Sigmoid colon (tissue), 7 donors: ENCODE measurements at places on chromosomes 12 and 14. TPM values are rescaled to one million over a fixed set of nuclear protein-coding genes. Genes with fewer than 3 reads are reported as not detected.
A peak's percentile ranks its signal among the peaks of the same experiment; 100 is the strongest.

USP44 gene
- total RNA-seq, result 3.5 TPM

MORN3 gene
- total RNA-seq, result not detected

TAS2R14 gene
- 5.6 TPM for total RNA-seq

DNA sequence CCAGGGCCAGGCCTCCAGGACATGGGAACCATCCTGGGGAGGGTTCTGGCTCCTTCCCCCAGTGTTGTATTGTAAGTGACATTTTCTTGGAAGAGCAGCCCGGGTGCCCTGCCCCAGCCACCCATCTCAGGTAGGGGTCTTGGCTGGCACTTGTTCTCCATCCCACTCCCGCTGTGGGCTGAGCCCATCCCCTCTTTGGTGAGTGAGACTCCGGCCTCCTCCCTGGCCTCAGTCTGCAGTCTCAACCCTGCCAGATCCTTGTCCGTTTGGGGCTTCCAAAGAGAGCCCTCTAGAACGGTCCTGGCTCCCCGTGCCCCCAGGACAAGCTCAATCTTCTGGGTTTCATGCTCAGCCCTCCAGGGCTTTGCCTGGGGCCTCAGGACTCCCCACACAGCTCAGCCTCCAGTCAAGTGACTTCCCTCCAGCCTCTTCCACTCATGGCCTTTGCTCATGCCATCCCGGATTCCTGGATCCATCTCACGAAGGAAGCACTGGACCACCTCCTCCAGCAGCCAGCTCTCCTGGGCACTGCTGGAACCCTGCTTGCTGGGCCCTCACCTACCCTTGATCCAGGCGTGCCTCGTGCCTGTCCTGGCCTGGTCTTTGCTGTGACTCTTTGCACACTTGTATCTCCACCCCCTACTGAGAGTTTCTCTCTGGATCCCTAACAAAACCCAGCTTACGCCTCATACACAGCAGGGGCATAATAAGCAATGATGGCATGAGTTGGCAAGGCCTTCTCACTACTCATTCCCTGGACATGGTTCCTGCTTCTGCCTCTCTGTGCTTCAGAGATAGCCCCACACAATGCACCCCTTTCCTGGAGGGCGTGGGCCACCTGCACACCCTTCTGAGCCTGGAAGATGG is 297.4 kb upstream of the RTL1 start:
- H3K36me3 ChIP-seq, result no peaks in the 10 kb centered on the region
- no peak overlapping the region for H3K27ac ChIP-seq
- H3K4me1 ChIP-seq, result no peaks in the 10 kb centered on the region
- no peak overlapping the region for H3K4me3 ChIP-seq
- no peaks in the 10 kb centered on the region for H3K27me3 ChIP-seq

- H3K27ac ChIP-seq, result no peak overlapping the region
- H3K27me3 ChIP-seq, result no peaks in the 10 kb centered on the region
- no peak for DNase-seq
- H3K4me1 ChIP-seq, result no peaks in the 10 kb centered on the region
These were observed 821.3 kb upstream of the TMEM132C start for GRCh38 chr12:127445581-127446139.

- DNase-seq, result no peak
- H3K4me1 ChIP-seq, result peaks cover 7% of the 10 kb centered on the region
- no peak overlapping the region for H3K27ac ChIP-seq
- H3K36me3 ChIP-seq, result peaks cover 83% of the 10 kb centered on the region
These were observed 20.3 kb upstream of the ANKLE2 start for GRCh38 chr12:132781938-132782337.

DNA sequence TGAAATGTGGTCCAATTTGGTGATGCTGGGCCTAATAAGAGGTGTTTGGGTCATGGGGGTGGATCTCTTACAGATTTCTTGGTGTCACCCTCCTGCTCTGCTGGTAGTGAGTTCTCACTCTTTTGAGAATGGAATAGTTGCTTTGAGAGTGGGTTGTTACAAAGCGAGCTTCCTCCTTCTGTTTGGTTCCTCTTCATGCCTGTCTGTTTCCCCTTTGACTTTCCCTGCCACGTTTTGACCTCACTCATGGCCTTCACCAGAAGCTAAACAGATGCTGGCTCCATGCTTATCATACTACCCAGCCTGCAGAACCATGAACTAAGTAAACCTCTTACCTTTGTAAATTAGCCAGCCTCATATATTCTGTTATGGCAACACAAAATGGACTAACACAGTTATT is 57.7 kb upstream of the LDHB start:
- DNase-seq, result no peak
- peaks cover 20% of the 10 kb centered on the region for H3K4me1 ChIP-seq
- H3K27ac ChIP-seq, result no peak overlapping the region
- H3K4me3 ChIP-seq, result no peak overlapping the region

DNA sequence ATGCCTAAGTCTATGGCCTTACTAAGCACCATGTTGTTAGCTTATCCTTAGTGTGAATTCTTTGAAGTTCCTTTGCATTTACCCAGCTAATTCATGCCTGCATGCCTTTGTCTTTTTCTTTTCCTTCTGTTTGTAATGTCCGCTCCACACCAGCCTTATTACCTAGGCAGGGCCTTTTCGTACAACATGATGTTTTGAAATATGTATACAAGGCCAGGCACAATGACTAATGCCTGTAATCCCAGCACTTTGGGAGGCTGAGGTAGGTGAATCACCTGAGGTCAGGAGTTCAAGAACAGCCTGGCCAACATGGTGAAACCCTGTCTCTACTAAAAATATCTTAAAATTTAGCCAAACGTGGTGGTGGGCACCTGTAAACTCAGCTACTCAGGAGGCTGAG is 1636.5 kb upstream of the SEL1L start:
- H3K27ac ChIP-seq, result no peak overlapping the region
- H3K36me3 ChIP-seq, result no peaks in the 10 kb centered on the region
- no peak for DNase-seq
- no peaks in the 10 kb centered on the region for H3K27me3 ChIP-seq
- no peak overlapping the region for H3K4me3 ChIP-seq

GRCh38 chr12:104669089-104669721 is 212.5 kb downstream of the CHST11 start:
- H3K4me3 ChIP-seq, result no peak overlapping the region
- H3K36me3 ChIP-seq, result no peaks in the 10 kb centered on the region
- H3K27me3 ChIP-seq, result no peaks in the 10 kb centered on the region
- H3K27ac ChIP-seq, result peak overlapping the region; percentile 78
- peak; percentile 91 for DNase-seq

GRCh38 chr12:60043236-60043635 is 447.4 kb downstream of the SLC16A7 start:
- H3K36me3 ChIP-seq, result no peaks in the 10 kb centered on the region
- no peaks in the 10 kb centered on the region for H3K27me3 ChIP-seq
- H3K4me3 ChIP-seq, result no peak overlapping the region
- no peaks in the 10 kb centered on the region for H3K4me1 ChIP-seq
- no peak overlapping the region for H3K27ac ChIP-seq
- DNase-seq, result no peak

GRCh38 chr14:62138593-62138992 is 376.4 kb downstream of the SNAPC1 start:
- no peaks in the 10 kb centered on the region for H3K4me1 ChIP-seq
- H3K27ac ChIP-seq, result no peak overlapping the region
- no peaks in the 10 kb centered on the region for H3K27me3 ChIP-seq
- no peak for DNase-seq
- no peak overlapping the region for H3K4me3 ChIP-seq

DNA sequence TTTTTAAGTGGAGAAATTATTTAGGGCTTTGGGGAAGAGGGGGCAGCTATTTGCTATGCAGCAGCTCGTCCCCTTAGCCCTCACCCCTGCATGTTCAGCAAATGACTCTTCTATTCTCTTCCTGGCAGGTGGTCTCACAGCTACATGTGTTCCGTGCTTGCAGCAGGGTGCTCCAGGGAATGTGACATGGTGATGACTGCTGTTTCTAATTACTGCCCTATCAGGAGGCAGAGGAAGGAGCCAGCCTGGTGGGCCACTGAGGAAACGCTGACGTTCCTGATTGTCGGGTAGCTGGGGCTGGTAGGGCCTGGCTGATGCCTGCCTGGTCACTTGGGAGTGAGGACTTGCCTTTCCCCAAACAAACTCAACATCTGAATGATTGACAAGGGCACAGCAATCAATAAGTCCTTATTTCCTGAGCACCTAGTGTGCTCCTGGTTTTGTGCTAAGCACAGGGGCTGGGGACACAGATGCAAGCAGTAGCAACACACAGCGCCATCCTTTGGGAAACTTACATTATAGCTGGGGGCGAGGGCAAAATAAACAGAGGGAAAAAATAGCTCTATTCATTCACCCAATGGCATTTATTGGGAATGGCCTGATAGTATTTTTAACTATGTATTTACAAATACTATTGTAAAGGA is 377.8 kb downstream of the FUT8 start:
- H3K4me3 ChIP-seq, result no peak overlapping the region
- DNase-seq, result no peak
- no peaks in the 10 kb centered on the region for H3K36me3 ChIP-seq
- H3K27ac ChIP-seq, result no peak overlapping the region
- no peaks in the 10 kb centered on the region for H3K4me1 ChIP-seq
- no peaks in the 10 kb centered on the region for H3K27me3 ChIP-seq

DNA sequence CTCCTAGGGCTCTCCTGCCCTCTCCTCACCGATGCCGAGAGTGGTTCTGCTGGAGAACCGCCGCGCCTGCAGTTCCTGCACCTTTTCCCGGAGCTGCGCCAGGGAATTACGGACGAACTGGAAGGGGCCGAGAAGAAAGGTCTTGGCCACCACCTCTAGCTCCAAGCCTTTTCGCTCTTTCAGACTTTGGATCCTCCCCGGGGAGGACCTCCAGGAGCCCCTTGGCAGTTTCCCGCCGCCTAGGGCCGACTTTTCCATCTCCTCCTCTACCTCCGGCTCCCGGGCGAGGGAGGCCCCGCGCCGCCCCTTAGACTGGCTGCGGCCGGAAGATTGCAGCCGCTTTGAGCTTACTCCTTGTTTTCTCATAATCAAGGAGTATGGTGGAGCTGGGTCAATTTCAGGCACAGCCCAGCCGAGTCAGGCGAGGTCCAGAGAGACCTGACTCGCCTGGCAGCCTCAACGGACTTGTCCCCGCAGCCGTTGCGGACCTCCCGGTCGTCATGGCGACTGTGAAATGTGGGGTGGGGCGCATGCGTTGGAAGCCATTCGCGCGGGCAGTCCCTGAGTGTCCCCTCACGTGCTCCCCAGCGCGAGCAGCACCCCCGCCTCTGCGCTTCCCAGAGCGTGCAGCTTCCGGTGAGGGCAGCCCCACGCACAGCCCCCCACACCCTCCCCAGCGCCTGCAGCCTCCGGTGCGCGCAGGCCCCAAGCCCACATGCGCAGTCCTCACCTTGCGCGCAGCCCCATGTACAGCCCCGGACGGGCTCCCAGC is at the start of gene DPY19L2:
Gene DPY19L2 (minus strand): TSS at position 466 of the 772 bp plus-strand sequence. CDS start 100 bp downstream, at position 366.
- DNase-seq, result peak; percentile 88
- peak within 1 kb of the TSS; percentile 57 for H3K4me3 ChIP-seq
- H3K36me3 ChIP-seq, result no peaks in the 10 kb centered on the region
- peak within 1 kb of the TSS; percentile 78 for H3K27ac ChIP-seq

- no peak overlapping the region for H3K27ac ChIP-seq
- H3K27me3 ChIP-seq, result no peaks in the 10 kb centered on the region
- no peaks in the 10 kb centered on the region for H3K36me3 ChIP-seq
These were observed 43.1 kb downstream of the PRKAB1 start for GRCh38 chr12:119710965-119711551.

DNA sequence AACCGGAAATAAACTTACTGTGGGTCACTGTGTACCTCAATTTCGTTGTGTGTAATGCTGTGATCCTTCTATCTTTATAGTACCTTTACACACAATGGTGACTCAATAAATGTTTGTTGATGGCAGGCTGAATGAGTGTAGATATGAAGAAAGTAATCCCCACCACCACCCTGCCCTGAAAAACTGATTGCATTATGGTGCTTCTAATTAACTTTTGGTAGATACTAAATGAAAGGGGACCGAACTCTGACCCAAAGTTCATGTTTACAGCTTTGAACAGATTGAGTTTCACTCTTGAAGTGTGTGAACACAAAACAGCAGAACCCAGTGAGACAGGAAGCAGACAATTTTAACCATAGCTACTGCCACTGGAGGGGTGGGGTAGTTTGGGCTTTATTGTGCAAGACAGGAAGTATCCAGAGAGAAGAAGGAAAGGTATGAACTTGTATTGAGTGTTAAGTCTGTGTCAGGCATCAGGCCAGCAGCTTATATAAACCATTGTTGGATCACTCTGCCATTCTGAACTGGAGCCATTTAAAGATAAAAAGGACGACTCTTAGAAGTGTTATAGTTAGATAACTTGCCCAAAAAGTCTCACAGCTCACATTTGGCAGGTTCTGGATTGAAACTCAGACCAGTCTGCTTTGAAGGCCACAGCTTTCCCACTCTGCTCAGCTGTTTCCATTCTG is 197.0 kb upstream of the AMIGO2 start:
- peak overlapping the region; percentile 29 for H3K27ac ChIP-seq
- peak; percentile 79 for DNase-seq
- H3K36me3 ChIP-seq, result no peaks in the 10 kb centered on the region
- no peaks in the 10 kb centered on the region for H3K27me3 ChIP-seq
- peaks cover 30% of the 10 kb centered on the region for H3K4me1 ChIP-seq
- no peak overlapping the region for H3K4me3 ChIP-seq

GRCh38 chr14:51395361-51395849 is 155.4 kb downstream of the TMX1 start:
- H3K4me1 ChIP-seq, result peaks cover 37% of the 10 kb centered on the region
- H3K36me3 ChIP-seq, result no peaks in the 10 kb centered on the region
- no peaks in the 10 kb centered on the region for H3K27me3 ChIP-seq

DNA sequence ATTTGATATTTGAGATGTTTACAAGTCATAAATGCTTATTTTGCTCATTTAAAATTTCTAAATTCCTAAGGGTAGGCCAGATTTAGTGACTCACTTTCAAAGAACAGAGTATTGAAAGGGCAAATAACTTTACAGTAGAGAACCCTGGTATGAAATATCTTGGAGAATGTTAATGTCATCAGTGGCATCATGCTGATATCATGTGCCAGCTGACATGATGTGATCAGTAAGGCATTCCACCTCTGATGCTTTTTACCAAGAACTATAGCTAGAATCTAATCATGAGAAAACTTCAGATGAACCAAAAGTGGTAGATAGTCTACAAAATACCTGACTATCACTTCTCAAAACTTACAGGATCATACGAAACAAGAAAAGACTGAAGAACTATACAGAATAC is 2.9 kb upstream of the FLRT2 start:
- H3K4me1 ChIP-seq, result no peaks in the 10 kb centered on the region
- no peaks in the 10 kb centered on the region for H3K27me3 ChIP-seq
- H3K27ac ChIP-seq, result no peak overlapping the region

DNA sequence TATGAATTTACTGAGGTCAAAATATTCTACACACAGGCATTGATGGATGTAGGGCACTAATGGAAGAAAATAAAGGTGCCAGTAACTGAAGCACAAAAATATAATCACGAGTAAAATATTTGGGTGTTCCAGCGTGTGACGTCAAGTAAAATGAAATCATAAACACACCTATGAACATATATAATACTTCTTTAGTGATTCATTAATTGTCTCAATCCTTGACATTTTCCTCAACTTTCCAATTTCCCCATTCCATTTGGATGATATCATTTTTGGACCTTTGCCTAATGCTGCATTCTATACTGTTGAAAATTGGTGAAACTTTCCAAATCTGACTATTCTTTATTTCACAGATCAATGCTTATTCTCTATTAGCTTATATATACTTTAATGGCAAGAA is 649.3 kb downstream of the GALC start:
- no peak overlapping the region for H3K27ac ChIP-seq
- H3K4me1 ChIP-seq, result no peaks in the 10 kb centered on the region
- no peak for DNase-seq
- H3K4me3 ChIP-seq, result no peak overlapping the region

- no peaks in the 10 kb centered on the region for H3K4me1 ChIP-seq
- H3K27me3 ChIP-seq, result no peaks in the 10 kb centered on the region
- no peak overlapping the region for H3K27ac ChIP-seq
- no peak for DNase-seq
These were observed 27.4 kb downstream of the NOS1 start for GRCh38 chr12:117334051-117334450.
